ENCODE measurements at places on chromosomes 7 and 10.

DNA sequence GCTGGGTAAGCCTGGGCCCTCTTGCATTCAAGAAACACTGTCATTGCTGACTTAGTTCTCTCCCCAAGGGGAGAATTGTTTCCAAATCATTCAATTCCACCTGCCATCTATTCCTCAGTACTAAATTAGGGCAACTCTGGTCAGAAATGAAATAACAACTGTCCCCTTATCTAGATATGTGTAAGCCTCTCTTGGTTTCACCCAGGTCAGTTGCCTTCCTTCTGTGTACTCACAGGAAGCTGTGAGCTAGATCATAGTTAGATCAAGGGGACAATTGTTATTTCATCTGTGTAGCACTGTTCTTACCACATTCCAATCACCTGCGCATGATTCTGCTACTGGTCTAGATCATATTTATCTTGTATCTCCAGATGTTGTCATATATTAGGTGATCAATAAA lies 483.0 kb upstream of the SORCS1 start:
- no peak for DNase-seq

DNA sequence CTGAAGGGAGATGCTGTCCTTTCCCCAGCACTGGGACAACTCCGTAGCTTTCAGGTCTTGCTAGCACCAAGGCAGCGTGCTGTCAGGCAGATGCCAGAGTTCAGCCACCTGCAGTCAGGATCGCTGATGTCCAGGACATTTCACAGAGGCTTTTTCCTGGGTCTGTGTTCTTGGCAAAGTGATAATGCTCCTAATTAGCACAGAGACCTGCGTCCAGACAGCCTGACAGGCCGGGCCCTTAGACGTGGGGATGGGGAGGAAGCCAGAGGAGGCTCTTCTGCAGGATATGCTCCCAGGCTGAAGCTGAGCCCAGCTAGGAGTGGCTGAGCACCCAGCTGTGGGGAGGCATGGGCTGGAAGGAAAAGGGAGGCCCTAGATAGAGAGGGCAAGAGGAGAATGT lies 82.5 kb upstream of the TBX20 start:
- no peak for DNase-seq

DNA sequence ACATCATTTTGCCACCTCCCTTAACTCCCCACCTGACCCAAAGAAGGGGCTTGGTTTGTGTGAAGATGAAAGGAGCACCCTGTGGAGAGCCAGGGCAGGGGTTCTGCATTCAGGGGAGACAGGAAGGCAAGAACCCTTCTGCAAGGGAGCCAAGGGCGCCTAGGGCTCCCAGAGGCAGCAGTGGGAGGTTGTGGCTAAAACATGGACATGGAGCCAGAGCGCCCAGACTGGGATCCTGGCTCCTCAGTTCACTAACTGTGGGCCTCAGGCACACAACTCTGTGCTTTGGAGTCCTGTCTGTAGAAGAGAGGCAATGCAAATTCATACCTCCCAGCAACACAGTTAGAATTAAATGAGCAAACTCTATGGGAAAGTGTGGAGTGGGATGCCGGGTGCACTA lies 123.1 kb upstream of the MACROH2A2 start:
- DNase-seq: no peak

- no peak for DNase-seq
Measured at GRCh38 chr7:26625286-26625685, 239.1 kb downstream of the SKAP2 start.

GRCh38 chr10:43419997-43420368 lies 11.0 kb upstream of the HNRNPF start:
- no peak for DNase-seq

DNA sequence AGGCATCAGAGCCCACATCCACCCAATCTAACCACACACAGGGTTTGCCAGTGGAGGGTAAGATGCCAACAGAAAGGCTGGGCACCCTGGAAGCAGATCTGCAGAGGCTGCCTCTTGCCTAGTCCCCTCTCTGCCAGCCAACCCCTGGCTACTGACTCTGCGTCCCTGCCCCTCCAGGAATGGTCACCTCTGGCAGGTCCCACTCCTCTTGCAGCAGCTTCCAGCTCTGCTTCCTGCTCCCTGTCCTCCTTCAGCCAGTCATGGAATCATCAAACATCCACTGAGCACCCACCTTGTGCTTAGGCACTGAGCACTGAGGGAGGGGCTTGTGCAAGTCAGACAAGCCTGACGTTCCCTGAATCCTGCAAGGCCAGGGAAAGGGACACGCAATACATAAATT lies 20.1 kb upstream of the HABP2 start:
- no peak for DNase-seq

DNA sequence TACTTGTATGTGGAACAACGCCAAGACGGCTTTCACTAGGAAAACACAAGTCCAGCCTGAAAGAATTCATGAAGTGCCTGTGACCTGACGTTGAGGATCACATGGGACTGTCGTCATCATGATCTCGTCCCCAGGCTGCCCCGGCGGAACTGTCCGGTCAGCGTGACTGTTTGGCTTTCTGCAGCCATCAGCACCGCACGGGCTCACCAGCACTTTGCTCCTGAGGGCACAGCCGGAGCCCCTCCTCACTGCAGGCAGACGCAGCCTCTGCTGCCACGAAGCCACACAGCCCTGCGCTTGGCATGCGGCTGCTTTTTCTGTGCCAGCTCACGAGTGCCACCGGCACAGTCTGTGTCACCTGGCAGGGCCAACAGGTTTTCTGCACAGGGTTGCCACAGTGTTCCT lies 9.4 kb upstream of the GET4 start:
- no peak for DNase-seq

- peak; percentile 4 for DNase-seq
Measured at GRCh38 chr7:70829221-70830059, 302.5 kb upstream of the GALNT17 start.

GRCh38 chr7:4065190-4065589 lies 616.9 kb upstream of the FOXK1 start:
- no peak for DNase-seq

DNA sequence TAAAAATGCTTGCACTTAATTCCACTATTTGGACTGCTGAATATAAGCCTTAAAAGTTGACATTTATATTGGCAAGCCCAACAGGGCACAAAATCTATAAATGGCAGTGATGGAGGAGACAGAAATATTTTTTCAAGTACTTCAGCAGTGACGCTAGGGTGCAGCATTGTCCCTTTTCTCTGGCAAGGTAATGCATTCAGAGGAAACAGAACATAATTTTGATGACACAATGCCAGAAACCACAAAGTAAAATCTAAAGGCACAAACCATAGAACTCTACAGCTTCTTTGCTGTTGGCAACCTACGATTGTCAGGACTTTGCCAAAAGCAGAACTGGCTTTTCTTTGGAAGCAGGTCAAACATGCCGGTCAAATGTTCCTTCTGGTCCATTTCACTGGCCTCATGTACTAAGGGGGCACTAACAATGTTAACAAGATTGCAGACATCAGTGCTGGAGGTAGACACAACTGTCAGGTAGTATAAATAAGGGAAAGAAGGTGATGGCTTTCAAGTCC lies 30.9 kb upstream of the FAM133B start:
- DNase-seq: peak; percentile 44

GRCh38 chr10:125340903-125341302 lies 180.5 kb upstream of the CTBP2 start:
- DNase-seq: no peak

DNA sequence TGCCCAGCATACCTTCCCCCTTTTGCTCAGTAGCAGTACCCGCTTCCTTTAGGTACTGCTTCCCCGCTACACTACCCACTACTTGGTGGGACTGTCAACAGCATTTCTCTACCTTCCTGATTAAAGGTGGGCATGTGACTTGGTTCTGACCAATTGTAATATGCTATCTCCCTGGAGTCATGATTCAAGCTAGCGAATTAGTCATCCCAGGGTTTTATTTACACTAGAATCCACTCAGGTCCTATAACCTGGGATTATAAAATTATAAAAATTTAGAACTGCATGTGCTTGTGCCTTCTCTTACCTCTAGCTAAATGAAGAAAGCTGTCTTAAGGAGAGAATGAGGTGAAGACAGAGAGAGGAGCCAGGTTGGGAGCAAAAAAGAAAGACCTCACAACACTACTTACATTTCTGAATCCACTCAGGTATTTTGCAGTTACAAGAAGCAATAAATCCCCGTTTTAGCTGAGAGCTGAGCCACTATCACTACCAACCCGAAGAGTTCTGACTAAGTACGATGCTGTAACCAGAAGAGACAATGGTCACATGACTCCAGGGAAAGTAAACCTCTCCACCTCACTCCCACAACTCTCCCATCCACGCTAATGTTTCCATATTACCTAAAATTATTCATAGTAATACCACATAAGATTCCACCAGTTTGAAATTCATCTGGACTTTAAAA lies 9.7 kb downstream of the GBX1 start:
- DNase-seq: no peak

DNA sequence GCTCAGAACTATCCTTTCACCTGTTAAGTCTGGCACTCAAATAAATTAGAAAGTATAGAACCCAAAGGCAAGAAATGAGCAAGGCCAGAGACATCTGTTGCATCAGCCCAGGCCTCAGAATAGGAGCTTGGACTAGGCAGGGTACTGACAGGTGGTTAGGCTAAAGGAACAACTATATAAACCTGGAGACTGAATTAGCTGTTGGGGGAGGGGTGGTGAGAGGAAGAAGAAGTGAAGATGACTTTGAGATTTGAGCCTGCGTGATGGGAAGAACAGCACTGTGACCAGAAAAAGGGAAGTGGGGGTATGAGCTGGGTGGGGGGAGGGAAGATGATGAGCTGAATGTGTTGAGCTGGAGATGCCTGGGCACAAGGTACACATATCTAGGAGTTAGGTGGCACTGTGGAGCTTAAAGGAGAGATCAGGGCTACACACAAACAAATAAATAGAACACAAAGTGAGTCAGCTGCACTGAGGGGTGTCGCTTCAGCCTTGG lies 244.7 kb downstream of the PTEN start:
- DNase-seq: no peak

- no peak for DNase-seq
Measured at GRCh38 chr10:92350411-92350810, 59.4 kb downstream of the MARCHF5 start.

GRCh38 chr7:28048694-28049093 lies 131.9 kb downstream of the JAZF1 start:
- DNase-seq: no peak

DNA sequence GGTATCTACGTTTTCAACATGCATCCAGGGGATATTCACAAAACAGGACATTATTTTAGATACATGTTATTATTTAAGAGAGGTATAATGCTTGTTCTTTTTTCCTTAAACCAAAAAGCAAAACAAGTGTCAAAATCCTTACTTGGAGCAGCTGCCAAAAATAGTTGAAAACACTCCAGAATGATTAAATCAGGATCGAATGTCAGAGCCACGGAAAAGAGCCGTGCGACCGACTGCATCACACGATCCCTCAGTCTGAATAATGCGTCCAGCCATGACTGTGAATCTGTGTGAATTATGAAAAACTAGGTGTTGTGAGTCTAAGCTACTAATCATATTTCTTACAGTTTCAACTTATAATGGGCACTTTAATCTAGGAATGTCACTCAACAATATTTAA lies 126.0 kb downstream of the PARD3 start:
- no peak for DNase-seq

GRCh38 chr10:5534051-5534821 lies 9.5 kb downstream of the CALML3 start:
- DNase-seq: no peak

- DNase-seq: no peak
Measured at GRCh38 chr10:77311186-77311585, 326.4 kb downstream of the KCNMA1 start.

DNA sequence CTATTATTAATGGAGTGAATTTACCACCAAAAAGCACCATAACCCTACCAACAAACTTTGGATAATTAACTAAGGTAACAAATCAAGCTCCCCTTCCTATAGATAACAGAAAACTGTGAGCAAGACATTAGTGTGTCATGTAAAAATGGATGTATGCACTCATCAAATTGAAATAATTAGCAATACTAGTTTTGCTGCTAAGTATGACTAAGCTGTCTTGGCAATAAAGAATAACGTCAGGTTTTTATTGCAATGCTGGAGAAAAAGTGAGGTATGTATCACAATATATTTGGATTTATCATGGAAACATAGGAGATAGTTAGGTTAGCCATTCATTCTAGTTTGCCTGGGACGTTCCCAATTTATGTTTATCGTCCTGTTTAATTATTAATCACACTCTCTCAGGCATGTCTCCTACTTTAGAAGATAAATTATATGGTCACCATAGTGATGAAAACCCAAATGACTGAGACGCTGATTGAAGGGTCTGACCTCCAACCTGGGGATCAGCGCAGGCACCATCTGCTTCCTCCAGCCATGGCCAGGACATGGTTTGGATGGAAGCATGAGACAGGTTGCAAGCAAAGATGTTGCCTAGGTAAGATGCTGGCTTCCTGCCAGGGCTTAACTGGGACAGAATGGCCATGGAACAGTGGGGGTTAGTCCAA lies 125.6 kb downstream of the FANK1 start:
- no peak for DNase-seq

DNA sequence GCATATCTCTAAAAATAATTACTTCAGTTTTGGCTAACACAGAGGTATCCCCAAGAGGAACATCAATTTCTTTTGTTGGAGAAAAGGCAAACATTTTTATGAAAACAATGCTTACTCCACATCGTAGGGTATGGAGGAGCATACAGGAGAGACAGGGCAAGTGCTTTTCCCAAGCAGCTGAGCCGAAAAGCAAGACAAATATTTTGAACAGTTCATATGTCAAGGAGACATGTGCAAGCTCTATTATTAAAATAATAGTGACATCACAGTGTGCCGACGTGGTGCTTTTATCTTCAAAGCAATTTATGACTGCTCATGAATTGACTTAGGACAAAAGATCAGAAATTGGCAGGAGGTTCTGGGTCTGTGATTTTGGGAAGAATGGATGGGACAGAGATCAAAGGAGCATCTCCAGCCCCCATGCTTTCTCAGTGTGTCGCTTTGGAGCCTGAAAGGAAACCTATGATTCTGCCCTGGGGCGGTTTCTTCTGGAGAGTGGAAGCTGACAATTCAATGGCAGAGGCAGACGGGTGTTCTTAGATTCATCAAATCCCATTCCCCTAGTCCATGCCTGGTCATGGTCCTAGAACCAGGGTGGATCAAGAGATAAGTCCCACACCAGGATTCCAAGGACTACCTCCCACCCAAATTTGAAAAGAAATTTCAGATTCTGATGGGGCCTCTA lies 97.1 kb downstream of the JCAD start:
- no peak for DNase-seq

- DNase-seq: no peak
Measured at GRCh38 chr7:141234335-141235105, 160.7 kb downstream of the TMEM178B start.

DNA sequence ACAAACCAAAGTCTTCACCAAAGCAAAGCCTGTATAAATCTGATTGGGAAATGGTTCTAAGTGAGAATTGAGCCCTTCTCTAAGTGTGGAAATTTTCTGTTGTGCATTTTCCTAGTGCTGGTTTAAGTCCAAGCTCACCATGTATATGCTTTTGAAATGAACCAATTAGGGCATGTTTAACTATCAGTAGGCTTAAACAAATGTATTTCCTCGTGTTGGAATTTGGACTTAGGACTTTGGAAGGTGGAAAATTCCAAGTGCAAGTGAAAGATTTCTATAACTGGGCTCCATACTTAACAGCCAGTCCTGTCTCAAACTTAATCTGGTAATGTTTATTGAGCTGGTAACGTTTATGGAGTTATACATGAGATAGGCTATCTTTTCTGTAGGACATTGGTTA lies 28.5 kb downstream of the CCNY start:
- no peak for DNase-seq

- DNase-seq: no peak
Measured at GRCh38 chr10:130545122-130545521, 408.9 kb downstream of the GLRX3 start.

GRCh38 chr7:7576344-7576743 lies 9.7 kb downstream of the MIOS start:
- no peak for DNase-seq

GRCh38 chr7:104931181-104931781 lies 82.7 kb upstream of the KMT2E start:
- no peak for DNase-seq
